ENCODE measurements at places on chromosomes 12 and 14.

DNA sequence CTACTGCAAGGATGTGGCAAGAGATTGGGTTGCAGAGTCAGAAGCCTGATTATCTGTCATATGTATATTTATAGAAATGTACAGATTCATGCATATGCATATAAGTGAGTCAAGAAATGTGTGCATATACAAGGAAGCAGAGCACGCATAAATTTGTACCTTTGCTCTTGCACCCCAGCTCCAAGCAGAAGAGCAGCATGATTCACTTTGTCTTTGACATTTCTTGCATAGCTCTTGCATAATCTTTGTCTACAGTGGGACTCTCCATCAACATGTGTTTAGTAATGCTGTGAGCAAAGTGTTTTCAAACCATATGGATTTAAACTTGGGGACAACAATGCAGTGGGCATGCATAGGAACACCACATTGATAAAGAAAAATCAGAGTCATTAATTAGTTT is 330.7 kb upstream of the DCN start:
- no peak for DNase-seq
- H3K4me3 ChIP-seq = no peak overlapping the region
- no peaks in the 10 kb centered on the region for H3K36me3 ChIP-seq
- no peak overlapping the region for H3K27ac ChIP-seq
- H3K27me3 ChIP-seq = no peaks in the 10 kb centered on the region

- H3K4me1 ChIP-seq = peaks cover 10% of the 10 kb centered on the region
- H3K27ac ChIP-seq = no peak overlapping the region
- DNase-seq = no peak
- no peaks in the 10 kb centered on the region for H3K27me3 ChIP-seq
- no peak overlapping the region for H3K4me3 ChIP-seq
- H3K36me3 ChIP-seq = no peaks in the 10 kb centered on the region
Measured at GRCh38 chr12:623172-623864, 39.9 kb downstream of the NINJ2 start.

- H3K27me3 ChIP-seq = no peaks in the 10 kb centered on the region
- no peak overlapping the region for H3K27ac ChIP-seq
- H3K36me3 ChIP-seq = no peaks in the 10 kb centered on the region
- no peak for DNase-seq
- no peaks in the 10 kb centered on the region for H3K4me1 ChIP-seq
Measured at GRCh38 chr14:96670391-96670790, 126.8 kb upstream of the VRK1 start.

- no peak overlapping the region for H3K4me3 ChIP-seq
- H3K36me3 ChIP-seq = no peaks in the 10 kb centered on the region
- H3K27ac ChIP-seq = no peak overlapping the region
- H3K27me3 ChIP-seq = no peaks in the 10 kb centered on the region
Measured at GRCh38 chr12:4417455-4417854, 28.2 kb downstream of the FGF6 start.

DNA sequence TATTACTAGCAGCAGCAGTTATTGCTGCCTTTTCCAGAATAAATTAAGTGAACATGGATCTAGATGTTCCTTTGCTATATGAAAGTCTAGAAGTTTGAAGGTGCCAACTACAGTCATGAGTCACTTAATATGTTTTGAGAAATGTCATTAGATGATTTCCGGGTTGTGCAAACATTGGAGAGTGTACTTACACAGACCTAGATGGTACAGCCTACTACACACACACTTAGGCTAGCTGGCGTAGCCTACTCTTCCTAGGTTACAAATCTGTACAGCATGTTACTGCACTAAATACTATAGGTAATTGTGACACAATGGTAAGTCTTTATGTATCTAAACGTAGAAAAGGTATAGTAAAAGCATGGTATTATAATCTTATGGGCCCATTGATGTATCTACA is 368.1 kb downstream of the PDZRN4 start:
- no peak overlapping the region for H3K27ac ChIP-seq
- no peaks in the 10 kb centered on the region for H3K4me1 ChIP-seq
- no peak overlapping the region for H3K4me3 ChIP-seq
- no peak for DNase-seq
- no peaks in the 10 kb centered on the region for H3K36me3 ChIP-seq

- no peaks in the 10 kb centered on the region for H3K36me3 ChIP-seq
- no peaks in the 10 kb centered on the region for H3K27me3 ChIP-seq
- no peak for DNase-seq
Measured at GRCh38 chr12:131340616-131341210, 370.2 kb upstream of the SFSWAP start.

DNA sequence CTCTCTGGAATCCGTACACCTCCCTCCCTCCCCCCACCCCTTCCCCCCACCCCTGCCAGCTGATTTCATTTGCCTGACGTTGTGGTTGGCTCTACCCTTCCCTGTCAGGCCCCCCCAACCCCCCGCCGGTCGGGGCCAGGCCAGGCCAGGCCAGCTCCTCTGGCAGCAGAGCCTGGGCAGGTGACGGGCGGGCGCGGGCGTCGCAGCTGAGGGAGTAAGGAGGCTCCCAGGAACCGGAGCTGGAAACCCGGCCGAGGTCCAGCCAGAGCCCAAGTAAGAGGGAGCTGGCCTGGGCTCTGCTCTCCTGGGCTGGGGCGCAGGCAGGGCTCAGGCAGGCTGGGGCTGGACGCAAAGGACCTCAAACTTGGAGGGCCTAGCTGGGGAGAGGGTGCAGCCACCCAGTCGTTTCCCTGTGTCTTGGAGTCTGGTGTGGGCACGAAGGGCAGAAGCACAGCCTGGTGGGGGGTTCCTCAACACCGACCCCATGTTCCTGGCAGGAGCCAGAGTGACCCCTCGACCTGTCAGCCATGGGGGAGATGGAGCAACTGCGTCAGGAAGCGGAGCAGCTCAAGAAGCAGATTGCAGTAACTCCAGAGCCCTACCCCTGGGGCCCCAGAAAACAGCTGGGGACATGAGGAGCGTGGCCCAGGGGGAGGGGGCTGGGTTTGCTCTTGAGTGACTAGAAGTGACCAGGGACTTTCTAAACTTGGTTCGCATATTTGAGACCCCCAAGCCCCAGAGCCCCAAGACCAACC is at the start of gene GNB3:
Gene GNB3, plus strand, starts transcription at position 165 of the 755 bp plus-strand sequence. Its CDS starts 363 bp downstream, at position 528.
- H3K27ac ChIP-seq = no peak within 1 kb of the TSS
- H3K36me3 ChIP-seq = no peaks in the 10 kb centered on the region
- H3K4me3 ChIP-seq = no peak within 1 kb of the TSS
- no peak for DNase-seq
- H3K4me1 ChIP-seq = no peaks in the 10 kb centered on the region

DNA sequence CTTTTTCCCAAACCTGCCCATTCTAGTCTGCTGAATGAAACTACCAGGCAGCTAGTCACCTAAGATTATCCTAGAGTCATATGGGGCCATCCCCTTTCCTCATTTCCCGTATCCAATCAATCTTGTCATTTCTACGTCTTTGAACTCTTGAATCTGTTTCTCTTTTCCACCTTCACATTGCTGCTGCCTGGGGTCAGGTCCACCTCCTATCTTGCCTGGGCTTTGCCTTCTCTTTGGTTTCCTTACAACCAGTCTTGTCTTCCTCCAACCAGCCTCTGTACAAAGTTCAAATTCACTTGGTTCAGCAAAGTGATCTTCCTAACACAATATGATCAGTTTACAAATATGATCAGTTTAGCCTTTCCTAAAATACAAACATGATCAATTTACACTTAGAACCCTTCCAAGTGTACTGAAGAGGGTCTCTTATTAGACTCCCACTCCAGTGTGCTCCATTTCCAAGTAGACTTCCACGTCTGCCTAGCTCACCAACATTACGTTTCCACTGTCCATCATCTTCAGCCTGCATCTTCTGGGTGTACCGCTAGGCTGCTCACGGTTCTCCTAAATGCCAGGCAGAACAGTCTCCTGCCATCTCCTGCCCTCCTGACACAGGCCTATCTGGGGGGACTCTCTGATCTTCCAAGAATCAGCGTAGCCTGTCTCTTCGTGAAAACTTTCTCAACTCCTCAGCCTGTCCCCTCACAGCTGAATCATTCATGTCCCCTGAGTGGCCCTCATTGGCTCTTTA is 4.1 kb upstream of the ACVR1B start:
- H3K4me1 ChIP-seq = peaks cover 4% of the 10 kb centered on the region
- DNase-seq = no peak
- H3K27ac ChIP-seq = no peak overlapping the region
- H3K4me3 ChIP-seq = no peak overlapping the region
- H3K36me3 ChIP-seq = no peaks in the 10 kb centered on the region

GRCh38 chr14:72633551-72633950 is 260.4 kb downstream of the DPF3 start:
- H3K36me3 ChIP-seq = no peaks in the 10 kb centered on the region
- H3K27me3 ChIP-seq = no peaks in the 10 kb centered on the region
- no peaks in the 10 kb centered on the region for H3K4me1 ChIP-seq
- H3K4me3 ChIP-seq = no peak overlapping the region
- H3K27ac ChIP-seq = no peak overlapping the region
- no peak for DNase-seq

- peaks cover 17% of the 10 kb centered on the region for H3K36me3 ChIP-seq
- DNase-seq = no peak
Measured at GRCh38 chr14:100281286-100282082, 24.8 kb downstream of the SLC25A29 start.

DNA sequence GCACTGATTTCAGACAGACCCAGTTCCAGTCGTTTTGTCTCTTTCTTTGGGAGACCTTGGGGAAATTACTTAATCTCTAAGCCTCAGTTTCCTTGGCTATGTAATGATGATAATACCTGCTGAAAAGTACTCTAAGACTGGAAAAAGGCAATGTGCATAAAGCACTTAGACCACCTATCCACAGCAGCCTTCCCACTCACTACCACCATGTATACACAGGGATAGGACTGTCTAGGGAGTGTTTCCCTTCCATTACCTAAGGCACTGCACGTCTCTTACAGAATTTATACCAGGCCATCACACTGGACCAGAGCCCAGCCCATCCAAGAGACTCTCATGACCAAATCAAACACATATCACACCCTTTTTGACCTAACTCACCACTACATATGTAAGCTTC is 6.3 kb downstream of the RPS29 start:
- no peak overlapping the region for H3K4me3 ChIP-seq
- peaks cover 19% of the 10 kb centered on the region for H3K4me1 ChIP-seq
- no peaks in the 10 kb centered on the region for H3K27me3 ChIP-seq
- H3K36me3 ChIP-seq = peaks cover 32% of the 10 kb centered on the region
- no peak for DNase-seq

GRCh38 chr12:104334581-104334980 is 31.0 kb downstream of the EID3 start:
- H3K27me3 ChIP-seq = no peaks in the 10 kb centered on the region
- H3K36me3 ChIP-seq = peaks cover 23% of the 10 kb centered on the region
- H3K4me1 ChIP-seq = no peaks in the 10 kb centered on the region
- no peak overlapping the region for H3K27ac ChIP-seq
- no peak overlapping the region for H3K4me3 ChIP-seq

DNA sequence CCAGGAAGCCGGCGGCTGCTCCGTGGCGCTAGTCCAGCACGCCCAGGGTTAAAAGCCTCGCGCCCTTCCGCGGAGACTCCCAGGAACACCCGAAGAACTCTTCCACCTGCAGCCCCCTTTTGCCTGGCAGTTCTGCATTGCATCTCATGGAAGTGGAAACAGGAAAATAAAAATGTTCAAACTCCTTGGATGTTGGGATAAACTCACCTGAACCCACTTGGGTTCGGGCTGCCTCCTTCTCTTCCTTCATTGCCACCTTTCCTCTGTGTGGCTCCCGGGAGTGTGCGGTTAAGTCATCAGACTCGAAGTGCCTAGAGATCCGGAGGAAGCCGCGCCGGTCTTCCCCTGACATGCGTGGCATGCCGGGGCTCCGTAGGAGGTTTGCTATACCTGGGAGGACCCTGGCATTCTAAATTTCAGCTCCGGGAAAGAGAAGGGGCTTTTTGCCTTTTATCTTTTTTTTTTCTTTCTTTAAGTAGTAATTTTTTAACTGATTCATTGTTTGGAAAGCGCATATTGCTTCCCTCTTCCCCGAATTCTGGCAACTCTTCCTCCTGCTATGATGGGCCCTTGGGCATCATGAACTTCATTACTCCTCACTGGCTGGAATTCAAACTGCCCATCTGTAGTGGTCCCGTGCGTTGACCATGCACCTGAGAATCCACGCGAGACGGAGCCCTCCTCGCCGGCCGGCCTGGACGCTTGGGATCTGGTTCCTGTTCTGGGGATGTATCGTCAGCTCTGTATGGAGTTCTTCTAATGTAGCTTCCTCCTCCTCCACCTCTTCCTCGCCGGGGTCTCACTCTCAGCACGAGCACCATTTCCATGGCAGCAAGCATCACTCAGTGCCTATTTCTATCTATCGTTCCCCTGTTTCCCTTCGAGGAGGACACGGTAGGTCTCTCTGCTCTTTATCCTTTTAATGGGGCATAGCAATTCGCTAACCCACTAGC is 931.4 kb downstream of the DIO2 start:
- no peak overlapping the region for H3K27ac ChIP-seq
- H3K4me1 ChIP-seq = no peaks in the 10 kb centered on the region
- no peaks in the 10 kb centered on the region for H3K36me3 ChIP-seq
- H3K4me3 ChIP-seq = no peak overlapping the region

GRCh38 chr12:60174476-60174875 is 578.6 kb downstream of the SLC16A7 start:
- H3K36me3 ChIP-seq = no peaks in the 10 kb centered on the region
- no peak overlapping the region for H3K4me3 ChIP-seq
- H3K27me3 ChIP-seq = no peaks in the 10 kb centered on the region
- no peak overlapping the region for H3K27ac ChIP-seq

DNA sequence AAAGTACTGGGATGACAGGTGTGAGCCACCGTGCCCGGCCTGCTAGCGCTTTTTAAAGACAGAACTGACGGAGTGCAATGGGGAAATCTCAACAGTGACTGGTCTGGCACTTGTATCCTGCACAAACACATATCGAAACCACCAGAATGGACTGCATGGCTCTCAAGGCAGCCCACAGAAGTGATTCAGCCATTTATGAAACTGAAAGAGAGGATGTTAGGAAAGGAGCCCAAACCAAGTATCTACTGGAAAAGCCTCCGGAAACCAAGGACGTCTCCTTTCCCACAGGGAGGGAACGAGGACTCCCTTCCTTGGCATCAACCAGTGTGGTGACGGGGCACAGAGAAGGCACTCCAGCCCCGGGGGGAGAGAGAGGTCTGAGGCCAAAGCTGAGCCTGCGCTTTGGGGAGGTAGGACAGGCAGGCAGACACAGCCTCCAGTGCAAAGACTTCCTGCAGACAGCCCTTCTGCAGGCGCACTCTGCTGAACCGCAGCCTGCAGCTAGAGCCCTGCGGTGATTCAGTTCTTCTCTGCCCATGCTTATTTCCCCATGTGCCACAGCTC is 16.5 kb downstream of the SLC15A4 start:
- peaks cover 21% of the 10 kb centered on the region for H3K36me3 ChIP-seq
- DNase-seq = no peak
- H3K4me1 ChIP-seq = no peaks in the 10 kb centered on the region
- H3K27me3 ChIP-seq = no peaks in the 10 kb centered on the region
- no peak overlapping the region for H3K4me3 ChIP-seq

GRCh38 chr14:53842938-53843337 is 113.7 kb downstream of the BMP4 start:
- no peak overlapping the region for H3K27ac ChIP-seq
- no peaks in the 10 kb centered on the region for H3K36me3 ChIP-seq
- no peak overlapping the region for H3K4me3 ChIP-seq
- H3K4me1 ChIP-seq = no peaks in the 10 kb centered on the region
- H3K27me3 ChIP-seq = no peaks in the 10 kb centered on the region
